ENCODE measurements at places on chromosomes 4 and X.

DNA sequence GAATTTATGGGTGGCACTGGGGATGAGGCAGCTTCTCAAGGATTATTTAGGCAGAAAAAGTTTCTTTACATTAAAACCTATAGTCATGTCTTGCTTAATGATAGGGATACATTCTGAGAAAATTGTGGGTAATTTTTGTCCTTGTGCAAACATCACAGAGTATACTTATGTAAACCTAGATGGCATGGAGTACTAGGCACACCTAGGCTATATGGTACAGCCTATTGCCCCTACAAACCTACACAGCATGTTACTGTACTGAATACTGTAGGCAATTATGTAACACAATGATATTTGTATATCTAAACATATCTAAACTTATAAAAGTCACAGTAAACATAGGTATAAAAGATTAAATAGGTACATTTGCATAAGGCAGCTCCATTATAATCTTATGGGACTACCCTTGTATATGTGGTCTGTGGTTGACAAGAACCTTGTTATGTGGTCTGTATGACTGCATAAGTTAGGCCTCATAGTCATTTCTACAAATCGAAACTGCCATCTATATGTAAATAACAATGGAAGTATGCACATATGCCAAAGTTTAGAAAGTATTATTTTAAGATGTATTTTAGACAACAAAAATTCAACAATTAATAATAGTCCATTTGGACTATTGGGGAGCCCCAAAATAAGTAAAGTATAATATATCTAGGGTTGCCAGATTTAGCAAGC lies 87.3 kb downstream of the CFAP299 start:
- DNase-seq = no peak

DNA sequence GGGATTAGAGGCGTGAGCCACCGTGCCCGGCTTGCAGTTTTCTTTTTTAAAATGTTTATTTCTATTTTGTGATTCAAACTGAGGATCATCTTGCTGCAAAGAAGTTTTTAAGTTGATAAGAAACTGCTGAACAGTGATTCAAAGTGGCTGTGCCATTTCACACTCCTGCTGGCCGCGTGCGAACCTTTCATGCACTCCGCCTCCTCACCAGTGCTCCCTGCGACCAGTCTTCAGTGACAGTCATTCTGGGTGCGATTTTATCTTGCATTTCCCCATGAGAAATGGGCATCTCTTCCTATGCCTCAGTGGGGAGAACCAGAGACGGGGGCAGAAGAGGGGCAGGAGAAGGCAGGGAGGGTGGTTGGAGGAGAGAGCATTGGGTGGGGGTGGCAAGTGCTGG lies 21.4 kb downstream of the TMEM187 start:
- no peak for DNase-seq

DNA sequence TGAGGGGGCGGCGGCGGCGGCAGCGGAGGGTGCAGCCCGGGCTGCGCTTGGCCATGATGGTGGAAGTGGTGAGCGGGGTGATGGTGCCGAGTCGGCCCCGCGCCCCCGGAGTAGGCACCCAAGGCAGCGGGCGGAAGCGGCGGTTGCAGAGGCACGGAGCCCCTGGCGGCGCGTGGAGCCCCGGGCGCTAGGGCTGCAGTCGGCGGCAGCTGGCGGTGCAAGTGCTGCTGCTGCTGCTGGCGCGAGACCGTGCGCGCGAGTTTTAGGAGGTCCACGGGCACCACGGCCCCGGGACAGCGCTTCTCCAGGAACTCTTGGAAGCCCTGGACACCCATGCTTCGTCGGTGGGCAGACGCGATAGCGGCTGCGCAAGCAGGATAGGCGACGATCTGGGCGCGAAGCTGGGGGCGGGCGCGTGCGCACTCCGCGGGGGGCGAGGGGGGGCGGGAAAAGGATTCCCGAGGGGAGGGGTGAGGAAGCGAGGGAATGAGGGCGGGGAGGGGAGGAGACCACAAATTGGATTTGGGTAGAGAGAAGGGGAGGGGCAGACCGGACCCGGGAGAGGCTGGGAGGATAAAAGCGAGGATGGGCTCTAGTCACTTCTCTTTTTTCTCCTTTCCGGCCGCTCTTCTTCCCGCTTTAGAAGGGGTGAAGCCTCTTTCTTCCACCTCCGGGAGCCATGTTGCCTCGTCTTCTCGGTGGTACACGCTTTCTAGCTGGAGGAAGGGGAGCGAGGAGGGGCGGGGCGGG lies at the start of gene FAM120C:
Gene FAM120C (minus strand): TSS at position 391 of the 750 bp plus-strand sequence. CDS start 56 bp downstream, at position 335.
- DNase-seq = peak; percentile 51

DNA sequence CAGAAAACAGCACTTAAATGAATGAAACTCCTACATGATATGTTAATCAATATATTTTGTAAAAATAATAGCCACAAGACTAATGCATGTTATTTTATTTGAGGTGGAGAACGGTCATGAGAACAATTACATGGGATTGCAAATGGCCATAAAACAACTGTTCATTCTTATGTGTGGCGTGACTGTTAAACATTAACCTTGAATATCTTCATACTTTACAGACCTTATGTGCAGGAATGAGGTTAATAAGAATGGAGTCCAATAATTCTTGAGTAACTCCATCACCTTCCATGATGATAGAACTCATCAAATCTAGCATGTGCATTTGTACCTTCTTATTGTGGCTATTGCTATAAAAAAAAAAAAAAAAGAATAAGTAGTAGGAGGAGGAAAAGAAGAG lies 55.3 kb downstream of the PDS5A start:
- no peak for DNase-seq

GRCh38 chrX:93673056-93673868 lies at the start of gene NAP1L3:
Gene NAP1L3 (minus strand): TSS chrX:93673578. CDS start chrX:93673304, 274 bp downstream.
- DNase-seq = peak; percentile 5

GRCh38 chr4:10160281-10160856 lies 43.8 kb upstream of the WDR1 start:
- peak; percentile 18 for DNase-seq

GRCh38 chr4:8329859-8330761 lies 60.6 kb downstream of the HTRA3 start:
- DNase-seq = no peak

DNA sequence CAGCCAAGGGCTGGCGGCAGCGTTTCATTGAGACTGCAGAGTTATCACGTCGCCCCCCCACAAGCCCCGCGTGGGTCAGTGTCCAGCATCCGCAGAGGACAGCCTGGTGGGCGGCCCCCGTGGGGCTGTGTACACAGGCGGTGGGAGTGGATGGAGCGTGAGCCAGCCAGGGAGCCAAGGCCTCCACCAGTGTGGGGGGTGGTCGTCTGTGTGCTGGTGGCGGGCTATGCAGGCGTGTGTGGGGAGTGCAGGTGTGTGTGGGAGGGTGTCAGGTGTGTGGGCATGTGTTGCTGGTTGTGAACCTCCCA lies 56.5 kb upstream of the NKX1-1 start:
- no peak for DNase-seq

DNA sequence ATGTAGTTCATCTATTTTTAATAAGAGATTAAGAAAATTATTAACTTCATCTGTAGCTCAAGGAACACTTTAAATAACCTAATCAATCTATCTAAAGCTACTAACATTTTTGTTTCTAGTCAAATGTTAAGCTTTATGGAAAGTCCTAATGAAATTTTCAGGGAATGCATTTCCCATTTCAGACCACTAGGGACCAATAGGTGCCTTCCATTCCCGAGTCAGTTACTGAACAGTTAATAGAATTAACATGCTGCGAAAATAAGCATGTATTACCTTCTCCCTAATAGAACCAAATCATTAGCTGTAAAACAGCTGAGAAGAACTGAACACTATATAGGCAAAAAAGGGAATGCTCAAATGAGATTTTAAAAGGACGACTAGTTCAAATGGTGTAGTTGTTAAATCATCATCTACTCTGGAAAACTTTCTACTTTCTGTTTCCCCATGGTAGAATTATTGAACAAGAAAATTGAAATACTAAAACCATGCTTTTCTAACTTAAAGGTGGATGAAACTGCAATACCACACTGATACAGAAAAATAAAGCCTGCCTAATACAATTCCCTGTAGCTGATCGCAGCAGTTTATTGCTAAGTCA lies 22.5 kb downstream of the STX18 start:
- DNase-seq = no peak

- no peak for DNase-seq
These were observed 307 bp downstream of the ATG4A start for GRCh38 chrX:108091878-108092291.

- no peak for DNase-seq
These were observed 88.3 kb upstream of the DDX3X start for GRCh38 chrX:41245641-41246040.

DNA sequence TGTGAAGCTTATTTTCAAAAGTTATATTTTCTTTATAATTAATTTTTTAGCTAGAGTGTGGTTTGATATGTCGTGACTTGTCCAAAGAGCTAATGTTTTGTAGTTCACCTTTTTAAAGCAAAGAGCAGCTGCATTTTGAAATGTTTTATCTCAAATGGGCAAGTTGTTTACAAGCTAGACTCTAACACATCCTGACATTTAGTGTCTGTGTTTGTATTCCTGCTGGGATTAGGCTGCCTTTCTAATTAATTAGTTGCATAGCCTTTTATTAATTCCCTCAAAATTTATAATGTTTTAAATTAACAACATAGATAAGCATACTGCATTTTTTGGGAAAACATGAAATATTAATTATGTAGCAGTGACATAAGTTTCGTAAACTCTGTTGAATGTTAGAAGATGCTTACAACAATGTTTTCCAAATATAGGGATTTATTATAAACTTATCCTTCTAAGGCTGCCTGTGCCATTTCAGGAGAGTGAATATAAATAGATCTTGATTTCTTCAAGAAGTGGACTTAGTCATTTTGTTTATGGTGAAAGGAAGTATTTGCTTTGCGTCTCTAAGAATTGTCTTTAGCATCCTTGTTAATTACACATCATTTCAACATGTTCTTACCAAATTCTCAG lies 37.7 kb upstream of the NUDT6 start:
- DNase-seq = no peak

DNA sequence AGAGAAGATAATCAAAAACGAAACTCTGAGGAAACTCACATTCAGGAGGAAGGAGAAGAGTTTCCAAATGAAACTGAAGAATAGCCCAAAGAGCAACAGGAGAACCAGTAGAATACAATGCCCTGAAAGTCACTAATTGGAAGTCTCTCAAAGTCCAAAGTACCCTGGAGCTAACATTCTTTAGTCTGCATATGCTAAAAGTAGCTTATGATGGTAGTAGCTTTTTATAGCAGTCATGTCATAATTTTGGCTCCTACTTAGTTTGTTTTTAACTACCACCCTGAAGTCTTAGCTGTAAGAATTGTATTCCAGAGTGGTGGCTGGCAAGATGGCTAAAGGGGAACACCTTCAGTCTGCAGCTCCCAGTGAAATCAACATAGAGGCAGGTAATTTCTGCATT lies 100.3 kb upstream of the FGF16 start:
- DNase-seq = no peak

- DNase-seq = peak; percentile 45
These were observed 622 bp downstream of the TAFAZZIN start for GRCh38 chrX:154411981-154412340.
